ENCODE measurements at places on chromosomes 1 and 21.

- DNase-seq: no peak
Observed at GRCh38 chr1:244264163-244264562, 187.5 kb downstream of the ADSS2 start.

- no peak for DNase-seq
Observed at GRCh38 chr1:34405266-34405959, 228.7 kb downstream of the C1orf94 start.

DNA sequence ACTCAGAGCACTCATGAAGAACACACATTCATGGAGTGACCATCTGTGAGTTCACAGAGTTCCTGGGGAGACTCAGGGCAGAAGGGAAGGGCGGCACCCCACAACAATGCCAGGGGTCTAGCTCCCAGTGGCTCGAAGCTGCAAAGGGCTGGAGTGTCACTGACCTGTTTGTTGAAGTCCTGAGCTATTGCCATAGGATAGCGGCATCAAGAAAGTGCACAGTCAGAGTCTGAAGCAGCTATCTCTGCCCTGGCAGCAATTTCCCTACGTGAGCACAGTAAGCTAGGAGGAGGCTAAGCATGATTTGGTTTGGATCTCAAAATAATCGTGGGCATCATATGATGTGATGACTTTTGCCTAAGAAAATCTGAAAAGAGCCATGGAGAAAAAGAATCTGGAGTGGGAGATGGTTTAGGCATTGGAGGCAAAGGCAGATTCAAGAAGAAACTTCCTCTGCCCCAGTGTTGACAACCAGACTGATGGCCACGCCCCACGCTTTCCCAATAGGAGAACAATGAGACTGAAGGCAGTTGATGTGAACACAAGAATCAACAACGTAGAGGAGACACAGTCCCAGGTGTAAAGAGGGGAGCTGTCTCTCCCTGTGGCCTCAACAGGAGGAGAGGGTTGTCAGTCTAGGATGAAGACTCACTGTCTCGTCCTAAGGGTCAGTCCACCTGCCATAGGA is 100.0 kb upstream of the SLC25A33 start:
- peak; percentile 98 for DNase-seq

DNA sequence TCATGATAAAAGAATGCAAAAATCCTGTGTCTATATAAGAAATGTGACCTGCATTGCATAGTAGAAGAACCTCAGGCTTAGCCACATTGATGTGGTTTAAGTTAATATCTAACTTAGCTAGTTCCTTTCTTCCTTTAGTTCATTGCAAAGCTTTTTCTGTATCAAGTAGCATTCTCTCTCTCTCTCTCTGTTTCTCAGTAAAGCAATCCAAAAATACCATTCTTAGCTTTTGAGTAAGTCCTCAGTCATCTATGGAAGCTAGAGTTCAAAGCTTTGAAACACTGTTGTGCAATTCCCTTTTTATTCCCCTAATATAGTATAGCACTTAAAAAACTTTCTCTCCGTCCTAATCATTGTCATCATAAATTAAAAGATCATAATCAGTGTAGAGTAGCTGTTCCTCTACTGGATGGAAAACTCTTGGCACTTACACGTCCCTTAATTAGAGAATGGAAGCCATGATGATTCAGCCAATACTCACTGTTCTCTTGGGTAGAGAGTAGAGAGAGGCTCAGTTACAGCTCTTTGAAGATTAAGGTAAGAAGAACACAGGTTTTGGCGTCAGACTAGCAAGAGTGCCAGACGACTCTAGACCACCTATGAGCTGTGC is 350.3 kb upstream of the LYPLAL1 start:
- no peak for DNase-seq

DNA sequence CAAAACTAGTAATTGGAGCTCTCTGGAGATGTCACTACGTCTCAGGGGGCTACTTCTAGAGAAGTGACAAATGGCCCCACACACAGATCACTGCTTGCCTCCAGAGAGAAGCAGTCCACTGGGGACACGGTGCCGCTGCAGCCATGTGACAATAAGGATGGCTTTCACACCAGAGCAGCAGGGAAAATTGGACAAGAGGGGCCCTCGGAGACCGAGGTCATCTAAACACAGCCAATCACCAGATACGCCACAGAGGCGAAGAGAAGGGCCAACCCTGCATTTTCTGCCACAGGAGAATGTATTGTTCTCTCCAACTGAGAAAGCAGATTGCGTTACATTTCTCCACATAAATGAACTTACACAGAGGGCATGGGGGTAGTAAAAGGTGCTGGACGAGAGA is 51.2 kb upstream of the TIAM1 start:
- DNase-seq: no peak

DNA sequence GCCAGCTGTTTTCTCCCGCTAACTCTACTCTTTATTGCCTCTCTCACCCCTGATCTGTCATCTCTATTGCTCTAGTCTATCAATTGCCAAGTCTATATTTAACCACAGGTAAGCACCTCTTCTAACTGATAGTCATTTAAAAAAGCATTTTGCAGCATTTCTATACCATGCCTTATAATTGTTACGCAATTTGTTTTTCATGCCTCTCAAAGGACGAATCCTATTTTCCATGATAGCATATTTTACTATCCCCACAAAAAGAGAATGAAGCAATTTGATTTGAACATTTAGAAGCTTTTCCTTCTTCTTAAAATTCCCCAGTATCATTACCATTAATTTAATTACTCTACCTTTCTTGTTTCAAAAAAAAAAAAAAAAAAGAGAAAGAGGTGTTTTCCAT is 432.8 kb upstream of the ZP4 start:
- DNase-seq: no peak

- no peak for DNase-seq
Observed at GRCh38 chr1:43135857-43136781, 36.0 kb downstream of the EBNA1BP2 start.

GRCh38 chr1:161510477-161510876 is 5.2 kb downstream of the FCGR2A start:
- DNase-seq: no peak

DNA sequence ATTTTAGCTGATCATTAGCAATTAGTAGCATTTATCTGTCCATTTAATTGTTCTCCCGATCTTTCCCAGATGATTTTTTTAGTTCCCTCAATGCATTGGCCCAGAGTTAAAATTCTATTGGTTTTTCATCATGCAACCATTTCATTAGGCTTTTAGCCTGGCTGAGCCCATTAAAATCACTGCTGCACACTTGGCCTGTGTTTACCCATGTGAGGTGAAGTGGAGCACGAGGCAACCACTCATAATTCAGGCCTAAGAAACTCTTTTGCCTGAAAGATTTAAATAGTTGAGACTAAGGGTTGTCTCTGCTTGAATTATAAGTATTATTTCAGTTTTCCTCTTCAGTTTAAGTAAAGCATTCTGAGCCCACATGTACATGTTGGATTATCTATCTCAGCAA is 889.0 kb upstream of the ADGRL4 start:
- DNase-seq: no peak

- no peak for DNase-seq
Observed at GRCh38 chr1:77273891-77274290, 7.9 kb upstream of the AK5 start.

DNA sequence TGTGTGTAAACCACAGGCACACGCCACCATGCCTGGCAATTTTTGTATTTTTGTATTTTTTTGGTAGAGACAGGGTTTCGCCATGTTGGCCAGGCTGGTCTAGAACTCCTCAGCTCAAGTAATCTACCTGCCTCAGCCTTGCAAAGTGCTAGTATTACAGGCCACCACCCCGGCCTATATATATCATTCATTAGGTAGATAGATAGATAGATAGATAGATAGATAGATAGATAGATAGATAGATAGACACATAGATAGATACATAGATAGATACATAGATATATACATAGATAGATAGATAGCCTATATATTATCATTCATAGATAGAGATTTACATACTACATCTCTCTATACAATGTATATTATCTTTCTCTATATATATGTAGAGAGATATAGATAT is 46.0 kb downstream of the VANGL1 start:
- no peak for DNase-seq

- DNase-seq: no peak
Observed at GRCh38 chr1:201632364-201632952, 93.5 kb downstream of the NAV1 start.

DNA sequence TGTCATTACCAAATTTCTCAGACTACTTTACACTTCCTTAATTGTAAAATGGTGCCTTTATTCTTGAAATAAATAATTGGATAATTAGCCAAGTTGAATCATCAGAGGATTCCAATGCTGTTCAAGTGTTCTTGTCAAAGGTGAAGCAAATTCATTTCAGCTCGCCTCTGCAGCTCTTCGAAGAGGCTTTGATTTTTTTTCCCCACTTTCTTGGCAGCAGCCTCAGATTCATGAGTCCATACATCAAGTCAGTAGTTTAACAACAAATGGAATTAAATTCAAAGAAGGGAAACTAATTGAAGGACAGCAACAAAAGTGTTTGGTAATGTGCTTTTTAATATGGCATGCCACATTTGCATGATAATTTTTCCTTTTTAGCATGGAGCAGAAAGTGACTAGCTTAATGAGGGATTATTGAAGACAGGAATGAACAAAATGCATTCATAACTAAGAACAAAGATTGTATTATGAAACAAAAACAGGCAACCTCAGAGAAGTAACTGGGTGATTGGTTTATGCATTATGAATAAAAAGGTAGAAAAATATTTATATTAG is 239.0 kb downstream of the USH2A start:
- DNase-seq: no peak

DNA sequence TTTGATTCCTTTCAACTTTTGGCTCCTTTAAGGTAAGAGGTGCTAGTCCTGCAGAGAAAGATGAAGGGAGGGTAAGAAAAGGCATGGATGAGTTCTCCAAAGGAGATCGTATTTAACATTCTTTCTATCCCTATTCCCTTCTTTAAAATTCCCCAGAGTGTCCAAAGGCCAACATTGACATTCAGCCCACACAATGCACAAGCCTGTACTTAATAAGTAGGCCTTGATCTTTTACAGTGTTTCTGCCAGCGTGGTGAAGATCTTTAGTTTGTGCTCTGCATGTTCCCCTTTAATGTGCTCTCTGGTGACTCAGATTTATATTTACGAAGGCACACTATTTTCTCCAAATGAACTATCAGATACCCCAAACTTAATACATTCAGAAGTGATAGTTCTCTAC is 582.5 kb upstream of the RGS18 start:
- no peak for DNase-seq

GRCh38 chr1:238606457-238606856 is 715.7 kb upstream of the ZP4 start:
- no peak for DNase-seq

GRCh38 chr1:27519331-27520258 is 29.6 kb upstream of the WASF2 start:
- peak; percentile 62 for DNase-seq

GRCh38 chr21:39489380-39489924 is 37.7 kb downstream of the SH3BGR start:
- no peak for DNase-seq

- no peak for DNase-seq
Observed at GRCh38 chr1:216153130-216153529, 270.1 kb downstream of the USH2A start.

DNA sequence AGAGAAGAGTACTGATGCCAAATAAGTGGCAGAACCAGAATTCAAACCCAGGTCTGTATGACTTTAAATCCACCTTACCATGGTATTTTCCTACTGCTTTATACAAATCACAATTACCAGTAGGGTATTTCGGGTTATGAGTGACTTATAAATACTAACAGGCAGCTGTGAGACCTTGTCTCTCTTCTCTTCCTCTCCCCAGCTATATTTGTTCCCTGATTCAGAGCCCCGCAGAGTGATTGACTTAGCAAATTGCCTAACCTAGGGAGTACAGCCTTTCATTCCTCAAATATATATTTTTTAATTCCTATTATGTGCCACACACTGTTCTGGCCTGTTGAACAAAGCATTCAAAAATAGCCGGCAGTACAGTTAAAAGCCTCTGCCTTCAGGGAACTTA is 168.0 kb downstream of the CLEC20A start:
- DNase-seq: no peak

DNA sequence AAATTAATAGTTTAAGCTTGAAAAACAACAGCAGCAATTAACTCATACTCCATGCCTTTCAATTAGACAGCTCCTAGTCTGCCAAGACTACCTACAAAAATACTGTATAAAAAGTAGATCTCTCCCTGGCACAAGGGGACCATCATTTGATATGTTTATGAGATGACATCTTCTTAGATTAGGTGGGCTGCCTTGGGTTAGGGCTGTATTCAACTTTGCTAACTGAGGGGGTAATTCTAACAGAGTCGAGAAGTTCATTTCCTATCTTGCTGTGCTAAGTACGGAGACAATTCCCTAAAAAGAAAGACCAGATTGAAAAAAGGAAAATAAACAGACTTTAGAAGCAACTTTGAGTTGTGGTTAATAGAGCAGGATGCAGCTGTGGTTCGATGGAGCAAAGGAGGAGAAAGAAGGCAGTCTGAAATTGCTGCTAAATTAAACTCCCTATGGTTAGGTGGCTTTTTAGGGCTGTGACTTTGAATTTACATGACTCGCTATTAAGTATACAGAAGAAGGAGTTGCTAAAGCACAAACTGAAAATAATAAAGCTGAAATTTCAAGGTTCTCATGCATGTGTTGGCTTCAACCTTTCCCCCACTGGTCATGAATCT is 75.4 kb downstream of the CDC7 start:
- DNase-seq: no peak

DNA sequence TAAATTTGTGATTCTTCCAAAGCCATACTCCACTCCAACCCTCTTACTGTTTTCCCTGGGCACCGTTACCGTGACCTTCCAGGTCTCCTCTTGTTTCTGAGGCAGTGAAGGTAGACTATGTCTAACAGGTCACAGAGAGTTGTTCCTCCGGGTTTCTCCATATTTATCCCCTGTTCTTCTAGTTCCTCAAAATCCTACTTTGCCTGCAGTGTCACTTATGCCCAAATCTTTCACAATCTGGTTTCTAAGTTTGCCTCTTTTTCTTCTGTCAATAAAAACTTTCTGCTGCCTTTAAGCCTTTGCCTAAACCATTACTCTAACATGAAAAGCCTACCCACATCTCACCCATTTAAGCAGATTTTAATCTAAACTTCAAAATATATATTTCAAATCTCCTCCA is 87.7 kb downstream of the C4BPA start:
- no peak for DNase-seq

- DNase-seq: no peak
Observed at GRCh38 chr1:1578371-1578940, 3.8 kb upstream of the SSU72 start.

DNA sequence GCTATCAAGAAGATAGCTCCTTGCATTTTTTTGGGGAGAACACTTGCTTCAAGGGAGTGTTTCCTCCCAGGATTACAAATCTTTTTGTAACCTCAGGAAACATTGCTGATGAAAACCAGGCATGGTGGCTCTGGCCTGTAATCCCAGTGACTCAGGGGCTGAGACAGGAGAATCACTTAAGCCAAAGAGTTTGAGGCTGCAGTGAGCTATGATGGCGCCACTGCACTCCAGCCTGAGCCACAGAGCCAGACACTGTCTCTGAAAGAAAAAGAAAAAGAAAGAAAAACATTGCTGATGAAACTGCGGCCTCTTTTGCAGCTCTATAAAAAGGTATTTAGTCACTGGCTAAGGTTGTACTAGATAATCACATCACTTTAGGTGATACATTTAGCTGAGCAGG is 7.3 kb downstream of the RNU1-2 start:
- peak; percentile 54 for DNase-seq

Measured in NCI-H510A treated with DMSO at 0.1 percent for 48 hours (cell line).